Ovary (tissue), 10 donors: ENCODE measurements at places on chromosomes 5 and 9.

DNA sequence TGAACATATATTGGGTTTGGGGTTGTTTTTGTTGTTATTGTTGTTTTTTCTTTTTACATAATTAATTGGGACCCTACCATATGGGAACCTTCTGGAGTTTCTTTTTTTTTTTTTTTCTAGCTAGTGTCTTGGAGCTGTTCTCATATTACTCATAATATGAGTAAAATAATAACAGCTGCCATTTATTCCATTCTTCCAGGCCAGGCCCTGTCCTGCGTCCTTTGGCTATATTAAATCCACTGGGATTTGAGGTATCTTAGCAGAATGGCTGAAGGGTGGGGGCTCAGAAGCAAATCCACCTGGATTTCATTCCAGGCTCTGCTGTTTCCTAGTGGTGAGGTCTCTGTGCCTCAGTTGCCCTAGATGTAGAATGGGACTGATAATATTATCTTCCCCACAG is 47.2 kb upstream of the RPL26L1 start:
- no peaks in the 10 kb centered on the region for H3K36me3 ChIP-seq
- no peaks in the 10 kb centered on the region for H3K4me1 ChIP-seq
- DNase-seq = no peak
- no peak overlapping the region for H3K27ac ChIP-seq
- H3K27me3 ChIP-seq = no peaks in the 10 kb centered on the region

- H3K4me1 ChIP-seq = peaks cover 10% of the 10 kb centered on the region
- H3K4me3 ChIP-seq = peak overlapping the region; percentile 98
- no peak overlapping the region for H3K27ac ChIP-seq
- DNase-seq = peak; percentile 43
These were observed 1.4 kb upstream of the CERCAM start for GRCh38 chr9:128419061-128419925.

DNA sequence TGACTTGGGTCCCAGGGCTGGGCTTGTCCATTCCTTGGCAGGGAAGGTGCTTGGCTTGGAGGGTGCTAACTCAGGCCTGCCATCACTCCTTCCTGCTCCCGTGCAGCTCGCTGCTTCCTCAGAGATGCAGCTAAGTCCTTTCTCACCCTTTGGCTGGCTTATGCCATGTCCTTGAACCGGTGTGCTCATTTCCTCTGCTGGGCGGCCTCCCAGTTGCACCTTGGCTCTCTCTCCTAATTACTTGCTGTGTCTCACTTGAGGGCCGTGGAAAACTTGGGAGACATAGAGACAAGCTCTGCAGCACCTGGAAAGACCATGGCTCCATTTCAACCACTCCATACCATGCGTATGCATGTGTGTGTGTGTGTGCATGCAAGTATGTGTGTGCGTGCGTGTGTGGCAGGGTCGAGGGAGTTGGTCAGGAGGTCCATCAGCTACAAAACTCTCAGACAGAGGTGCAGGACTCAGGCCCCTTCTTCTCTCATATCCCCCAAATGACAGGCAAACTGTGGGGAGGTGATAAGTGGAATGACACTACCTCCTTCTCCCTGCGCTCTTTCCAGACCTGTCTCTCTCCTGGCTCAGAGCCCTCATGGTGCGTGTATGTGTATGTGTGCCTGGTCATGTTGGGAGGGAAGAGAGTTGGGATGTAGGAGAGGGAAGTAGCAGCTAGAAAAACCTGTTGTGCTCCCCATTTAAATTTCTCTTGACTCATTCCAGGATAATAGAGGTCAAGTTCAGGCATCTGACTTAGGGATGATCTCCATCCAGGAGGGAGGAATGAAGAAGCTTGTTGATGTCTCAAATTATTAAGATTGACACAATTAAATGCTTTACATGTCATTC is 17.6 kb upstream of the MTMR12 start:
- peaks cover 4% of the 10 kb centered on the region for H3K4me1 ChIP-seq
- no peaks in the 10 kb centered on the region for H3K36me3 ChIP-seq
- H3K4me3 ChIP-seq = no peak overlapping the region
- H3K27ac ChIP-seq = no peak overlapping the region
- DNase-seq = no peak
- H3K27me3 ChIP-seq = no peaks in the 10 kb centered on the region

DNA sequence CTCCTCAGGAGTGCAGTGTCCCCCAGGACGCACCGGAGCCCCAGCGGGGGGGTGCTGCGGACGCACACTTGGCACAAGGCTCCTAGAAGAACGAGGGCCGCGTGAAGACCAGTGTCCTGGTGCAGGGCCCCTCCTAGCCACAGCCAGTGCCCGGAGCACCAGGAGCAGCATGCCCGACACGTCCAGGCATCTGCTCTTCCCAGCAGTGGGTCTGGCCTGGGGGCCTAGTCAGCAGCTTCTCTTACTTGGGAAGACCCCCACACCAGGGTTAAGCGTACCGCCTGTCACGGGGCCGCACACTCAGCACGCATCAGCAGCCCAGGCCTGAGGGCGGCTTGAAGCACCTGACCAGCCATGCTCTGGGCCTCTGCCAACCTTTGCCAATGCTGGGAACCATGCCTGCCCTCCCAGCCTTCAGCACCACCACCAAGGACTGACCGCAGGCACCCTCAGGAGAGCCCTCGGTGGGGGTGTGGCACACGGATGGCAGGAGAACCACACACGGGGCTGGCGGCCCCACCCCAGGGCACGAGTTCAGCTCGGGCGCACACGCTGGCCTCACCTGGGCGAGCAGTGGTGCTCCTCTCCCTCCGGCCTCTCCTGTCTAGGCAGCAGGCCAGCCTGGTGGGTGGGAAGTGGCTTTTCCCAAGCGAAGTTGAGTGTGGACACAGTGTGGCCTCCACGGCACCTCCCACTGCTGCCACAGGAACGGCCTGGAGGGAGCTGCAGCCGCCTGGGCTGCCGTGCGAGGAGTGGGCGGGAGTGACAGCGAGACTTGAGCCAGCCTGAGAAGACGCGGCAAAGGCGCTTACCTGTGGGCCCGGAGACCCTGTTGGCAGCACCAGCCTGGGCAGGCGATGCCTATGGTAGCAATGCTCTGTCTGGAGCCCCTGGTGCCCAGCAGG is 12.0 kb upstream of the AJM1 start:
- DNase-seq = peak; percentile 10
- H3K4me1 ChIP-seq = no peaks in the 10 kb centered on the region
- no peak overlapping the region for H3K4me3 ChIP-seq

GRCh38 chr5:77776554-77777206 is 541 bp upstream of the TBCA start:
- peaks cover 11% of the 10 kb centered on the region for H3K4me1 ChIP-seq
- no peaks in the 10 kb centered on the region for H3K36me3 ChIP-seq
- peak overlapping the region; percentile 97 for H3K4me3 ChIP-seq
- no peak overlapping the region for H3K27ac ChIP-seq
- no peaks in the 10 kb centered on the region for H3K27me3 ChIP-seq
